ENCODE measurements at places on chromosomes 2 and 18.

DNA sequence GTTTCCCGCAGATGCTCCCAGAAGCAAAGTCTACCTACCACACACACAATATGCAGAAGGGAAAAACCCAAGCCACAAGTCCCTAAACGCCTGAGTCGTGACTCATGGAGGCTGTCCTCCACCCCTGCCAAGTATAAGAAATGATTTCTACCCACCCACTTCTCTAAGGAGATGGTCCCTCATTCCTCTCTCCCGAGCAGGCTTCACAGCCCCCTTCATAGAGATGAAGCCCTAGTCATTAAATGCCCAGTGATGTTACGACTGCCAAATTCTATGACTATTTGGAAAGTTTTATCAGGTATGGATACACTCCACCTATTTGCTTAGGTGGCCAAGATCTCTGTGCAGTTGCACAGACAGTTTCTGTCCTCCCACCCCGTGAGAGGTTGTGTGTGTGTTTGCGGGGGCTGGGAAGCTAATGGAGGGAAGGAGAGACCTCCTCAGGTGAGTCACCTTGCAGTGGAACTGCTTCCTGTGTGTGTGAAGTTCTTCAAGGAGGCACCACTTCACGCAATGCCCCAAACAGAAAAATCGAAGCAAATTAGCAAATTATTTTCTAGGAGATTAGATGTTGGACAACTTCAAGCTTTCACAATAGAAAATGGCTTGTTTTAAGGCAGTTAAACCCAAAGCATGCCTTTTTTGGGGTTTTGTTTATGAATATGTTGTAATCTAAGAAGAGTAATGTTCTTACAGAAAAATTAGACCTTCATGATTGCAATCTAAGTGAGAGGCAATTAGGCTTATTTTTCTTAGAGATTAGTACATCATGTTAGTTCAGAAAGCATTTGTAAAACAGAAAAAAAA, 175.2 kb downstream of the TGIF1 start:
- peak; percentile 99 for DNase-seq

DNA sequence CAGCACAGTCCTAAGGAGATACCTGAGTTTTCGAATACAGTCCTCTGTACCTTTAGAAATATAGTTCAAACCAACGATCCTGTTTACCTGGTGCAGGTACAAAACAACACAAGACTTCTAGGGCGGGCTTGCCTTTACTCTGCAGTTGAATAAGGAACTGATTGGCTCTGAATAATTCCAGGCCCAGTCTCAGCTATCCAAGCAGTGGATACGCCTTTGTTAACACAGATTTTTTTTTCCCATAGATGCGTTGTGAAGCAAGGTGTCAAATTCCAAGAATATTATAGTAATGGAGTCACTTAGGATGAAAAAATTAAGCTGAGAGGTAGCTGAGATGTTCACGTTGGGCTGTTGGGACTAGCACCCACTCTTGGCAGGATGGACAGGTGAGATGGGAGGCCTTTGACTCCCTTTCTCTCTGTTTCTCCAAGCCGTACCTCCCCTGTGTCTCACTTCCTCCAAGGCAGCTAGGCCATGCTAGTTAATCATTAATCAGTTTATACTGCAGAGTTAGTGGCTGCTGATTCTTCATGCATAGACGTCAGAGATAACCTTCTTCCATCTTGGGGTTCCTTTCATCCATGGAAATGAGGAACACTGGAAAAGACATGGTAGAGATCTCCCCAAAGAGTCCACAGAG, 380.8 kb upstream of the ACVR2A start:
- no peak for DNase-seq

DNA sequence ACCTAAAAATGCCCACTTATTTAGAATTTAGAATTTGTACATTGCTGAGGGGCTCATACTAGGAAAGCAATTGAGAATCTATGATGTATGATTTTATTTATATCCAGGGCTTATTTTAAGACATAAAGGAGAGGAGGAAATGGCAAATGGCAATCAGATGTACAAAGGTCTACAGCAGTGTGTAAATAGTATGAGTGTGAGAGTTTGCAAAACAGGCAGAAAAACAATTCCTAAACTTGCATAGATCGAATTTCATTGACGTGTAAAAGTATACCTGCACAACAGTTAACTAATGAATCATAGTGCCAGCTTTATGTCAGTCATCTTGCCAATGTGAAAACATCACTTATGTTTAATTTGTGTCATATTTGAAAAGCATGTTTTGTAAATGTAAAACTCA, 718.7 kb upstream of the GCFC2 start:
- DNase-seq: no peak

DNA sequence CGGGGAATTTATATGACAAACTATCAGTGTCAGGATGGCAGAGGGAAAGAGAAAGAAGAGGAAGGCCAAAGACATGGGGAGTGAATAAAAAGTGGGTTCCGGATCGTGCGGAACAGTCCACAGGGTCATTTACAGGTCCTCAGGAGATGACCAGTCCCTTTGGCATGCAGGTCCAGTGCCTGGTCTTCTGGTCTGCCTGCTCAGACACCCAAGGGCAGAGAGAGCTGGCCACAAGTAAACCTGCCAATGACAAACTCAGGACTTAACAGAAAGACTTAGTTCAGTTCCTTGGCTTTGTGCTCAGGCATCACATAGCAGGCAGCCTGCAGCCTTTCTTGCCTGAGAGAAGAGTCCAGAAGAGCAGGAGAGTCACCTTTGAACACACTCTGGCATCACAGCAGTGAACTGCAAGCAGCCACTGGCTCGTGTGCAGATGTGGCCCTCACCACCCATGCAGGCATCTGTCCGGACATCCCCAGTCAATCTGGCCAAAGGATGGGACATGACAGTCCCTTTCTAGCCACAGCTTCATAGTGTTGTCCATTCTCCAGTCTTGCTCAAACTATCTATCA, 14.0 kb downstream of the TMEM127 start:
- DNase-seq: peak; percentile 97

GRCh38 chr2:6452702-6453481, 412.8 kb downstream of the CMPK2 start:
- no peak for DNase-seq

GRCh38 chr2:21002814-21003192, 41.1 kb downstream of the APOB start:
- no peak for DNase-seq

DNA sequence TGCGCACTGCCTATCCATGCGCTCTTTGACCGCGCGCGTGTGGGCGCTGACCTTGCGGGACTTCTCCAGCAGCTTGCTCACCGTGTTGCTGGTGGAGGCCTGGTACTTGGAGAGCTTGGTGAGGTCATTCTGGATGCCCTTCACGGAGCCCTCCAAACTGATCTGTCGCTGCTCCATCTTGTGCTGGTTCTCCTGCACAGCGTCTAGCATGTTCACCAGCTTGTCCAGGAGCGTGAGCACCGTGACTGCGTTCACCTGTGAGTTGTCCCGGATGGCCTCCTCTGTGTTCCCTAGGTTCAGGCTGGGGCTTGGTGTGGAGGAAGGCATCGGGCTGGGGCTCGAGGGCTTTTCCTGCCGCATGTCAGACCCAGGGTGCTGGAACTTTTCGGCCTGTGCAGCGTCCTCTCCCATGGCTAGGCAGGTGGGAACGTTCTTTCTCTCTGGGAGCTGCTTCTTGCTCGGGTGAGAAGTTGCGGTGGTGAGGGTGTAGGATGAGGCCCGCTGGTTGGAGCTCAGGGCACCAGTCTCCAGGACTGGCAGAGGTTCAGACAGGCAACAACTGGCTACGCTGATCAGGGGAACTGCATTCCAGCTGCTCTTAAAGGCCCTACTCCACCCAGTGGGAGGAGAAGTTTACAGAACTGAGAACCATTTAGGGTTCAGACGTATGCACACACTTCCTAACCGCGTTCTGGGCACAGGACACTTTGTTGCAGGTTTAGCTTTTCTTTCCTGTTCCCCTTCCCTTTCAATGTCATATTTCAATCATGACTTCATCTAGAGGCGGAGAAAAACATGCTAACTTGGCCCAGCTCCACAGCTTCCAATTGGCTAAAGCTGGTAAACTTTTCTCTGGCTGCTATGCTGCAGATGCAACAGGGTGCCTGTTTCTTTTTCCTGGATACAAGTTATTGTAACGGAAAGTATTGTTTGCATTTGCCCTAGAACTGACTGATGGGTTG, at the start of gene CAVIN2:
CAVIN2 (minus strand) TSS at position 574 of the 962 bp plus-strand sequence; CDS start at position 411, 163 bp downstream.
- peak; percentile 61 for DNase-seq

DNA sequence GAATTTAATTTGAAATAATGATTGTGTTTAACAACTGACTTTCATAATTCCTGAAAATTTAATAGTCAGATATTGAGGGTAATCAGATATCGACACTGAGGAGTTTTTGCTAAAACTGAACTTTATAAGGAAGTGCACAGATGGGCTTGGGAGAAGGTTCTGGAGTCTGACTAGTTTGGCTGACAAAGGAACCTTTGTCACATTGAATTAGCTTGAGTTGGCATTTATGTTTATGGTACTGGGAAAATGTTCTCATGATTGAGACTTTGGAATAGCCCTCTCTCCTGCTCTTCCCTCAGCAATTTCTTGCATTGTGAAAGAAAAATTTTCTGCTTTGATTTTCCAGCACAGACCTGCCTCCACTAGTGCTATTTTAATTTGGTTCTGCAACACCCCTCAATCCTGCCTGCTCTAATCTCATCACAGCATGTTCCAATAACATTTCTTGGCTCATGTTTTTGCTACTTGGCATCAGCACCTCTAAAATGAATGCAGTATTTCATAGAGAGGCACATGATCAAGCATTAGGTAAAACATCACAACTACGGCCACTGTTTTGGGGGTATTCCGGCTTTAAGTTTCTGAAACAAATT, 133.9 kb upstream of the FSHR start:
- no peak for DNase-seq

DNA sequence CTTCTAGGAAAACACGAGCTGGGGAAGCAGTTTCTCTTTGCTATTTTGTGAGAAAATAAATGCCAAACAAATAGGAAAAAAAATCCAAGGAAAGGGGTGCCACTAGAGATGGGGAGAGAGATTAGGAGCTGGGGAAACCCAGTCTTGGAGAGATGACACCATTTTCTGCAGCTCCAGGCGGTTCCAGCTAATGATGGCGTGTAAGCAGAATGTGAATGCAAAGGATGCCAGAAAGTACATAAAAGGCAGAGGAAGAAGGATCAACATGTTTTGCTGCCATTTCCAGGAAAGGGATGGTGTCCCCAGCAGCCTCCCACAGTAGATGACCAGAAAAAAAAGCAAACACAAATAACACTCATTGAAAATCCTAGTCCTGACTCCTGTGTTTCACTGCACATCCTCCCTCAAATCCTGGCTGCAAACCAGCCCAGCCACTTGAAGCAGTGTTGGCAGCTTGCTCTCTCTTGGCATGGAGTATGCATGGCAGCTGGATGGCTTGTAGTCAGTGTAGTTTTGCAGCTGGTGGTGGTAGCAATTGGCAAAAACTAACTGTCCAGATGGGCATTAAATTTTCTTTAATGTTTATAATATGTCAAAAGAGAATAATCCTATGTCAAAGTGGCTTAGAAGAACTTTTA, 93.6 kb downstream of the FTCDNL1 start:
- DNase-seq: peak; percentile 3

DNA sequence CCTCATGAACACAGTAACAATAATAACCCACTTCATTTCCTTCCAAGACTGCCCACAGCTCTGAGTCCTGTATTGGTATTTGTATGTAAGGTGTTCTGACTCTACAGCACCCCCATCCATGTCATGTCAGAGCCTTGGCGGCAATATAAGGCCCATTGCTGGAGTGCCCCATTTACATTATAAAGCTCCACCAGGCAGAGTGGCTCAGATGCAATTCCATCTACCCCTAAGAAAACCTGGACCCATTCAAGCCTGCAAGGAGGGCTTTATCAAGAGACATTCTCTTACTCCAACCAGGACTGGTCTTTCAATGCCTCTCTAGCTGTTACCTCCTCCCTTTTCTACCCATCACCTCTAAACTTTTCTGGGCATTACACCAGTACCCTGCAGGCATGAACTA, 101.6 kb downstream of the ANTXR1 start:
- DNase-seq: no peak

GRCh38 chr18:13232971-13233786, 14.6 kb downstream of the LDLRAD4 start:
- DNase-seq: no peak

DNA sequence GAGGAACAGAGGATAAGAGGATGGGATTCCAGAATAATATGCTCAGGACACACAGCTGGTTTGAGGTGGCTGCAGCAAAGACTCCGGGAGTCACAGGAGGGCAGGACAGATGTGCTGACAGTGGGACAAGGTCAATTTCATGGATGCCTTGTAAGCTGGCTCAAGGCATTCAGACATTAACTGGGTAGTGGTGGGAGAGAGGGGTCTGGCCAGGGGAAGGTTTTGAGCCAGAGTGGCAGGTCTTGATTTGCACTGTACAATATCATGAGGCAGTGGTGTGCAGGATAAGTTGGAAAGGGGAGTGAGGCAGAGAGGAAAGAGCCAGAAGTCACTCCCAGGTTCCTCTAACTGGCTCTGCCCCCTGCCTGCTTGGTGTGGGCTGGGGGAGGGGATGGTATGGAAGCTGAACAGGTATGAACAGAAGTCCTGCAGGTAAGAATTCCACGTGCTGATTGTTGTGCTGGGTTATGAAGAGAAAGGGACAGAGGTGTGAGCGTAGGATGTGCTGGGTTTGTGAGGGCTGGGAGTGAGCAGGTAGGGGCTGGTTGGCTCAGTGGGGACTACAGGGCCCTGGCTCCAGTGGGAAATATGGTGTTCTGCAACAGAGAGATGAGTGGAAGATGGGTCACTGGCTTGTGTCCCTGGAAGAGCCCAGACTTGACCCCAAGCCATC, 141.7 kb upstream of the COPS8 start:
- DNase-seq: no peak

DNA sequence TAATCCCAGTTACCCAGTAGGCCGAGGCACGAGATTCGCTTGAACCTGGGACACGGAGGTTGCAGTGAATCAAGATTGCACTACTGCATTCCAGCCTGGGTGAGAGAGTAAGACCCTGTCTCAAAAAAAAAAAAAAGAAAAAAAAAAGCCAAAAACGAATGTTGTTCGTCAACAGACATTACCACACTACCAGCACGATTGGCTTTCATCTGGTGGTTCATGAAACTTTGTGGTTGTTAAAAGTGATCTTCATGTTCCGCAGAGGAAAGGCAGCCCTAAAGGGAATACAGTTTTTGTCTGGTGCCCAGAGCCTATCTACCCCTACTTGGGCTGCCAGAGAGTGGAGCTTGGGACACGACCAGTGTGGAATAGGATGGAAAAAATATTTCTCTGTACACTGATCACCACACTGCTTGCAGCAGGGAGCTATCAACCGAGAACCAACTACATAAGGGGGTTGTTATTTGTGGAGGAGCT, 13.6 kb upstream of the CXCR4 start:
- no peak for DNase-seq
